NCI-H1694 (cell line): ENCODE measurements at places on chromosomes 11 and 22.

DNA sequence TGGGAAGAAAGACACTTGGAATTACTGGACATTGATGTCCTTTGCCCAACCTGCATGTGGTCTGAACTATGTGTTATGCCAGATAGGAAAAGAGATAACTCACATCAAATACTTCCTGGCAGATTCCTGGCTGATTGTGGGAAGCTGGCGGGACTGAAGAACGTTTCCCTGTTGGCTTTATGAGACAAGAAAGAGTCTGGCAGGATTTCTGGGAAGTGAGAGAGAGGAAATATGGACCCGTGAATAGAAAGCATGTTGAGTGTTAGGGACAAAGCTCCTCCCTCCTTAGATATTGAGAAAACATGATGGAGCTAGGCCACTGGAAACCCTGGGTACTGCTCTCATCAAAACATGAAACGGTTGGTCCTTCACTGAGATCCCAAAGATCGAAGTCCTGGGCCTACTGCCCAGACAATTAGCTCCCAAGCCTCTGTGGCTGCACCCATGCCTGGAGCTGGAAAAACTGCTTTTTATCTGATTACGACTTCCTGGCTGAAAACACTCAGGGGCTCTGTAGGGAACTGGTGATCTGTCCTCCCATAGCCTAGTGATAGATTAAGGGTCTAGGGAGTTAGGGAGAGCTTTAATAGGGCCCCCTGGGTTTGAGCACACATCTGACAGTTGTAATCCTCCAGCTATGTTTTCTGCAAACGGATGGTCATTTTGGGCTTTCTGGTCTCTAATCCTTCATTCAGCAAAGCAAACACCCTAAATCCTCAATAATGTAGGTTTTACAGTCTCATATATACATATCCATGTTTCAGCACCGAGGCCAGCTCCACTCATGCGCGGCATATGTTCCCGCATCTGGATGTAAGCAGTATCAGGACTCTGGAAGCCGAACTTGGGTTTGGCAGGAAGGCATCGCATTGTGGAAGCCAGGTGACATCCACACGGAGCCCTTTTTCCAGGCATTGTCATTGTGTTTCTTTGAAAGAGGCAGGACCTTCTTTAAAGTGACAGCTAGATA lies 6.1 kb upstream of the B3GAT1 start:
- no peak for DNase-seq

DNA sequence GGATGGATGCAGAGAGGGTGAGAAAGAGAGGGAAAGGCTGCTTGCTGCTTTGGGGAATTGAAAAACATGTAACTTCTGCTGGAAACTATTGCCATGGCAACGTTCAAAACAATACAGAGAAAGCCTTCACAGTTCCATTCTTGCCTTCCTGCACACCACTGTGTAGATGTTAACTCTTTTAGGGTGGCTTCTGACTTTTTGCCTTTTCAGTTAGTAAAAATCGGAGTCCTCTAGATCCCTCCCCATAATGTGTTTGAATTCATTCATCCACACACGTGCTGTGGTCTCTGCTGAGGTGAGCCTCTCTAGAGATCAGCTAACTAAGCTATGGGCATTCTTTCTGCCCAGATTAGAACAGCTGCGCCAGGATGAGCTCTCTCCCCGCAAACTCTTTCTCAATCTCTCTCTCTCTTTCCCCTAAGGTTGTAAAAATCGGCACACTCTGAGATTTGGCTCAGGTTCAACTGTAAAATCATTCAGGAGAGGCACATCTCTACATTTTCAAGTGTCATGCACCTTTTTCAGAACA lies 1178.3 kb downstream of the LRRC4C start:
- no peak for DNase-seq

DNA sequence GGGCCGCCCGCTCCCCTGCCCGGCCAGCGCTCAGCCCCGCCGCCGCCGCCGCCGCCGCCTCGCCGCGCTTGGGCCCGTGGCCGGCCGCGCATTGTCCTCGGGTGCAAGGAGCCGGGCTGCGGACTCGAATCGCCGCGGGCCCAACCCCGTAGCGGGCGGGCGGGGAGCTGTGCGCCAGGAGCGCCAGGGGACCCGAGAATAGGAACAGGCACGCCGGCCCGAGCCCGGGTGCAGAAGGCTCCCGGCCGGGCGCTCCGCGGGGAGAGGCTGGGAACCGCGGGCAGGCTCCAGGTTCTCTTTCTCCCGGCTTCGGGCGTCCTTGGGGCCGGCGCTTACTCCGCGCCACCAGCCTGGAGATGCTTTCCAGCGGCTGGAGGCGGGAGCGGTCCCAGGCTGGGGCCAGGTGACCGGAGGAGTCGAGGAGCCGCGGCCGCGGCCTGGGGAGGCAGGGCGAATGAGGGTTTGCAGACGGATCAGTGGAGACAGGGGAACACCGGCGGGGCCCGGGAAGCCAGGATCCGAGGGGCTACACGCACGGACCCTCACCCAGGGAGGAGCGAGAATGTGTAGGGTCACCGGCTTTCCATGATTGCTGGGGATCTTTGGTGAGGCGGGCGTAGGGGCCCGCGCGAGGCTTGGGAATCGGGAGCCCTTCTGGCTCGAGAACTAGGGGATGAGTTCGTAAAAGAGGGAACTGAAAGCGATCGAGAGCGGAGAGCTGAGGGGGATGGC lies 726 bp downstream of the PKNOX2 start:
- no peak for DNase-seq

GRCh38 chr11:119688356-119688755 lies 40.6 kb downstream of the NECTIN1 start:
- no peak for DNase-seq

GRCh38 chr11:101786916-101787315 lies 127.9 kb upstream of the CEP126 start:
- DNase-seq: no peak

DNA sequence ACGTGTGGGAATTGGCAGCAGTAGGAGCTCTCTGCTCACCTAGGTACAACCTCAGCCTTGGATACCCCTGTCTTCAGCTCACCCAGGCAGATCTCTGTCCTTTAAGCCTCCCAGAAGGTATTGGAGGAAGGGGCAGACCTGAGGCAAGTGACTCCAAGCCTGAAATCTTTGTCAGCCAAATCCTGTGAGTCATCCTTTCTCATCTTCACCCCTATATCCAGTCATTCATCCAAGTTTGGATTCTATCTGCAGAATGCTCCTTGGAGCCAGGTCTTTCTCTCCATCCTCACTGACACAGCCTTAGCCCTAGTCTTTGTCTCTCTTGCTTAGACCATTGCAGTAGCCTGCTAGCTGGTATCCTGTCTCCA lies 10.4 kb upstream of the THY1 start:
- no peak for DNase-seq

DNA sequence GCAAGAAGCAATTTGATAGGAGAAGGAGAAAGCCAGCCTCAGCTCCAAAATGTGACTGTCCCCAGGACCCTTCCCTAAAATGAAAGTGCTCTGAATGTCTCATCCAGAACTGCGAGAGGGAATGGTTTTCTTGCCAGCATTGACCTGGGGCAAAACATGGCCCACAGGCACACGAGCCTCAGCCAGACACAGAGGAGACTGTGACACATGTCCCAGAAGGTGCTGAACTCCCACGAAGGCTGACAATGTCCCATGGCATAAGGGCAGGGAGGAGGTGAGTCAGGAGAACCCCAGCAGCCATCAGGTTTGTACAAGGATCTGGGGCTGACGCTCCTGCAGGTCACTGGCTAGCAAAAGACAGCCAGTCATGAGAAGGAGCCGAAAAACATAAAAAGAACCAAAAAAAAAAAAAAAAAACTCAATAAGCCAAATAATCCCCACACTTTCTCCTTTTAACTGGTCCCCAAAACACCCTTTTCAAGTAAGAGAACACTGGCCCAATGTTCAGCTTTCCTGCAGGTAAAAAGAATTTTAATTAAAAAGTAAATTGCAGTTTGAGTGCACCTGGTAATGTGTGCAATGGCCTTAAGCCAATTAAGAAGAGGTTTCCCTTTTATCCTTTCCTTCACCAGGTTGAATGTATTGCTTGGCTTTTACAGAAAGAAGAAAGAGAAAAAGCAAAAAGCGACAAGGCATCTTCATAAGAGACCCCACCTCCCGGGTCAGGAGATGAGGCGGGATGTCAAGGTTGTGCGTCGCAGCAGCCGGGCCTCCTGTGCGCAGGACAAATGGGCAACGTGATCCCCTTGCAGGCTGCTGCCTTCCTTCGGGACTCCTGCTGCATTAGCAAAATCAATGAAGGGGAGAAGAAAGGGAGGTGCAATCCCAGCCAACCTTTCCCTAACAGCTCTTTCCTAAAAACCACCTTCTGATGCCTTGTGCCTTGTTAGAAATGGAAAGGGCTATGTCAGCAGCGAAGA lies 43.6 kb downstream of the GALNT18 start:
- no peak for DNase-seq

DNA sequence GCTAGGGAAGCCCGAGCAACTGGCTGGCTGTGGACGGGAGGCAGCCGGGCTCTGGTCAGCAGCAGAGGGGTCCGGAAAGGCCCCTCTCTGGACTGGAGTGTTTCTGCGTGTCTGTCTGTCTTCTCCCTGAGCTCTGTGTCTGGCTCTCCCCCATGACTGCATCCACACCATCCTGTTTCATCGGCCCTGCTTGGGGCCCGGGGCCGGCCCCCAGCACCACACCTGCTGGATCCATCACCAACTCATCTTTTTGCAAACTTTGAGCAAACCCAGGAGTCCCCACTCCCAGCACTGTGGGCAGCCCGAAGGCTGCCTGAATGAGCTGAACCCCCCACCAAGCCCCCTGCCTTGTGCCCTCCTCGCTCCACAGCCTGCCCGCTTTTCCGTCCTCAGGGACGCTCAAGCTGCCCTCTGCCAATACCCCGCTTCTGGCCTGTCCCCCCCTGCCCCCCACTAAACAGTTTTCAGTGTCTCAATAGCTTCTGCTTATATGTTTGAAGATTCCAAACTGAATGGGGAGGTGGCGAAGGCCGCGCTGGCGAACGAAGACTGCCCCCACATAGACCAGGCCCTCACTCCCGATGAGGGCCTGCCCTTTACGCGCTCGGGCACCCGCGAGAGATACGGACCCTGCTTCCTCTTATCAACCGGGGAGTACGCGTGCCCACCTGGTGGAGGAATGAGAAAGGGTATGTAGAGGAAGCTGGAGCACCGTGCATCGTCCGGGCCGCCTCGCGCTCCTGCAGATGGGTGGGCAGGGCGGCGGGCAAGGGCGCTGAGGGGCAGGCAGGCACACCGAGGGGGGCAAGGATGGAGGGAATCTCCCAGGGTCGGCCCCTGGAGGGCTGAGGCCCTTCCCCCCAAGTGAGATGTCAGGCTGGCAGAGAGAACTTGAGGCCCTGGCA lies 44.6 kb downstream of the KCNC1 start:
- no peak for DNase-seq
